ENCODE measurements at places on chromosomes 6 and 20. TPM values are rescaled to one million over a fixed set of nuclear protein-coding genes. Genes with fewer than 3 reads are reported as not detected.

- no peaks in the 10 kb centered on the region for H3K4me1 ChIP-seq
- H3K27ac ChIP-seq = no peak overlapping the region
- H3K36me3 ChIP-seq = no peaks in the 10 kb centered on the region
- no peak overlapping the region for H3K4me3 ChIP-seq
- DNase-seq = no peak
Measured at GRCh38 chr6:56604186-56604585, 38.5 kb downstream of the DST start.

DNA sequence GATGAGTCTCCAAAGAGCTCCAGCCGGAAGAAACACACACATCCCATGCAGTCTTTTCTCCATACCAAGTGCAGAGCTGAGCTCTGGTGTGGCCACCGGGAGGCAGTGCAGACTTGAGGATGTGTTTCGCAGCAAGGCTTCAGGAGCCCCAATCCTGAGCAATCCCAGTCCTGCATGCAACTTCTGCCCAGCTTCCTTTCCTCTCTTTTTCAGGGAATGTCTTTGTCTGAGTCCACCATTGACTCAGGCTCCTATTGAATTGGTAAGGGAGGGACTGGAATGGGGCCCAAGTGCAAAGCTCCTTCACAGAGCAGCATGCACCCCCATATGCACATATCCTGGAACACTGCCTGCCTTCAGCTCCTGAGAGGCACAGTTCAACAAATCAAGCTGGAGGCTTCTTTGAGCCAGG is 50.5 kb upstream of the ASIP start:
- H3K4me1 ChIP-seq = no peaks in the 10 kb centered on the region
- H3K4me3 ChIP-seq = no peak overlapping the region
- DNase-seq = peak; percentile 3
- H3K27me3 ChIP-seq = peaks cover 18% of the 10 kb centered on the region
- no peaks in the 10 kb centered on the region for H3K36me3 ChIP-seq

GRCh38 chr6:7051780-7052442 is 55.9 kb upstream of the RREB1 start:
- no peak overlapping the region for H3K27ac ChIP-seq
- H3K4me3 ChIP-seq = no peak overlapping the region
- peaks cover 59% of the 10 kb centered on the region for H3K27me3 ChIP-seq
- DNase-seq = peak; percentile 4

GRCh38 chr6:38354037-38354381 is 285.7 kb downstream of the BTBD9 start:
- H3K4me3 ChIP-seq = no peak overlapping the region
- no peaks in the 10 kb centered on the region for H3K4me1 ChIP-seq
- DNase-seq = no peak
- no peaks in the 10 kb centered on the region for H3K36me3 ChIP-seq
- H3K27me3 ChIP-seq = no peaks in the 10 kb centered on the region

DNA sequence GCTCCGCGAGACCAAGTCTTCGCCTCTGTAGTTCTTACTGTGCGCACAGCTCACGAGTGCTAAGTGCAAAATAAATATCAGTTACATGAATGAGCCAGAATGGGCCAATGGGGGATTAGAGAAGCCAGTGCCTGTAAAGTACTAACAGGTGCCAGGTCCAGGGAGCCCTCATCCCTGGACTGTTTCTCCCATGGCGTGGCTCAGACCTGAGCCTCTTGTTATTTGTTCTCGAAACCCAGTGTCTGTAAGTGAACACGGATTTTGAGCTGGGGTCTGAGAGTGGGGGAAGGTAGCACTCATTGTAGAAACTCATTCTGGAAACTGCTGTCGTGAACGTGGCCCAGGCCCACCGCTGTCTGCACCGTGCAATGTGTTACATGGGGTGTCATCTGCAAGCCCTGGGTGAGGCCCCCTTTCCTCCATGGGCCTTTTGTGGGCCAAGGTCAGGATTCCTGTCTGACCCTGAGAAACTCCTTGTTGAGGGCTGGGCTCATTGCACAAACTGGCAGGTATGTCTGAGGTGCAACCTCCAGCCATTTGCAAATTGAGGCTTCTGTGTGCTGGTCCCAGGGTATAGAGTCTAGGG is 154.7 kb downstream of the SYCP2 start:
- H3K4me1 ChIP-seq = no peaks in the 10 kb centered on the region
- H3K27ac ChIP-seq = no peak overlapping the region
- no peak for DNase-seq
- H3K36me3 ChIP-seq = no peaks in the 10 kb centered on the region
- H3K4me3 ChIP-seq = no peak overlapping the region

DNA sequence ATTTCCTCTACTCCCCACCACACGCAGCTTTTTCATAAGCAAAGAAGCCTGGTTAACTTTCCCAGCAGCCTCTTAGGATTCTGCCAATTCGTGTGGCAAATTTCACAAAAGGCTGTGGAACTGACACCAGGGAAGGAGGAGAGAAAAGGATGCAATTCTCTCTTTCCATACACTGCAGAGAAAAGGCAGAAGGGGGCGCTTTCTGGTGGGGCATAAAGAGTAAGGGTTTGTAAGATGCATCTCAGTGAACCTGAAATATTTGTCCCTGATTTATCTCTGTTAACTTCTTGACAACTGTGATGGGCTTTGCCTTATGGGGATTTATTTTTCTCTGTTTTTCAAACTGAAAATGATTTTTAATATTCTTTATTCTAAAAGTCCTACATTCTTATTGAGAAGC is 45.5 kb upstream of the GLP1R start:
- DNase-seq = no peak
- H3K36me3 ChIP-seq = no peaks in the 10 kb centered on the region
- no peaks in the 10 kb centered on the region for H3K4me1 ChIP-seq
- no peak overlapping the region for H3K27ac ChIP-seq

- H3K27ac ChIP-seq = peak overlapping the region; percentile 55
- no peak overlapping the region for H3K4me3 ChIP-seq
- DNase-seq = no peak
- peaks cover 35% of the 10 kb centered on the region for H3K4me1 ChIP-seq
Measured at GRCh38 chr20:20425823-20426654, 58.1 kb downstream of the INSM1 start.

GRCh38 chr6:39495640-39496039 is 173.1 kb upstream of the KCNK16 start:
- H3K27ac ChIP-seq = no peak overlapping the region
- no peak for DNase-seq
- no peaks in the 10 kb centered on the region for H3K4me1 ChIP-seq
- H3K4me3 ChIP-seq = no peak overlapping the region

GRCh38 chr6:128857806-128858205 is 25.1 kb upstream of the LAMA2 start:
- no peaks in the 10 kb centered on the region for H3K36me3 ChIP-seq
- H3K27me3 ChIP-seq = no peaks in the 10 kb centered on the region
- H3K4me3 ChIP-seq = no peak overlapping the region
- H3K27ac ChIP-seq = no peak overlapping the region
- no peak for DNase-seq

- H3K27ac ChIP-seq = no peak overlapping the region
- no peak for DNase-seq
- H3K27me3 ChIP-seq = peaks cover 7% of the 10 kb centered on the region
- no peak overlapping the region for H3K4me3 ChIP-seq
Measured at GRCh38 chr6:132590362-132590761, 821 bp upstream of the TAAR5 start.

GRCh38 chr20:60803335-60804055 is 448.6 kb upstream of the CDH4 start:
- no peak overlapping the region for H3K4me3 ChIP-seq
- no peaks in the 10 kb centered on the region for H3K36me3 ChIP-seq
- no peaks in the 10 kb centered on the region for H3K4me1 ChIP-seq
- no peaks in the 10 kb centered on the region for H3K27me3 ChIP-seq
- no peak overlapping the region for H3K27ac ChIP-seq

GRCh38 chr20:53738039-53738944 is 144.7 kb upstream of the ZNF217 start:
- H3K27me3 ChIP-seq = no peaks in the 10 kb centered on the region
- no peak overlapping the region for H3K27ac ChIP-seq
- no peak overlapping the region for H3K4me3 ChIP-seq
- DNase-seq = no peak

DNA sequence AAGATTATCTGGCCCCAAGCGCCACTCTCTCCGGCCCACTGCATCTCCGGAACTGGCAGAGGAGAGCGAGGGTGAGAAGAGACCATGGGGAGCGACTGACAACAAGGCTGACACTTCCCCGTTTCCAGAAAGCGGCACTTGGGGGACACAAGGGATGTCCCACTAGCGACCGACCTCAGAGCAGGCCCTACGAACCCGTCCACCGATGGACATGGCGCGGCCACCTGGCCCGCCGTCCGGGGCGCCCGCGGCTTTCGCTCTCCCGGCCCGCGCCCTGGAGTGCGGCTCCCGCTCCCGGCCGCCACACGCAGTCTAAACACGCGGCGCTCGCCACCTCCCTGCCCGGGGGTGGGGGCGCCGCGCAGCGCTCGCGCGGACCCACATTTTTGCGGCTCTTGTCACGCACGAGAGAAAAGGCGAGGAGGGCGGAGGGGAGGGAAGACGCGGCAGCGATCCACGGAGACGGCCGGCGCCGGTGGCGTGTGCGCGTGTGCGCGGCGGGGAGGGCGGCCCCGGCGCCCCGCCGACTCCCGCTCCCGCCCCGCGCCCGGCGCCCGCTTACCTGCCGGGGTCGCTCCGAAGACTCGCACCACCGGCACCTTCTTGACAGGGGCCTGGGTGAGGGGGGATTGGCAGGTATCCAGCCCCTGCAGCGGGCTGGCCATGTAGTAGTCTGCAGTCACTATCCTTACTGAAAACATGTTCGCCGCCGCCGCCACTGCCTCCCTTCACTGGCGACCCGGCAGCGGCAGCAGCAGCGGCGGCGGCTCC is 645 bp downstream of the REV3L start:
- peaks cover 3% of the 10 kb centered on the region for H3K36me3 ChIP-seq
- H3K4me1 ChIP-seq = peaks cover 53% of the 10 kb centered on the region
- H3K27ac ChIP-seq = peak overlapping the region; percentile 83
- H3K27me3 ChIP-seq = no peaks in the 10 kb centered on the region

DNA sequence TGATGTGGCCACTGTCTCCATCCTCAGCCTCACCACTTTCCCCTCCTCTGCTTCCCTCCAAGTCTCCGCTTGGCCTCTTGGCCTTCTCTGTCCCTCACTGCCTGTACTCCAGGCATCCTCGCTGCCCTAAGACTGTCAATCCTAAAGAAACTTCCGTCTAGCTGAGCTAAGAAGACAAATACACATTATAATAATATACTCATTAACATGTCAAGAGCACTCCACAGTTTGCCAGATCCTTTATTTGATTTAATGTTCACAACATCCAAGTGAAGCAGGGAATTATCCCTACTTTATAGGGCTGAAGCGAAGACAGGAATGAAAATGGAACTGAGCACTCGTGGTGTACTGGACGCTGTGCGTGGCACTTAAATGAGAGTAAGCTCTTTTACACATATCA is 72.4 kb upstream of the SLC22A23 start:
- no peak overlapping the region for H3K27ac ChIP-seq
- H3K4me1 ChIP-seq = no peaks in the 10 kb centered on the region
- H3K4me3 ChIP-seq = no peak overlapping the region
- H3K27me3 ChIP-seq = no peaks in the 10 kb centered on the region

GRCh38 chr6:102028176-102028575 is 634.7 kb downstream of the GRIK2 start:
- no peak overlapping the region for H3K4me3 ChIP-seq
- DNase-seq = no peak
- no peaks in the 10 kb centered on the region for H3K27me3 ChIP-seq
- no peaks in the 10 kb centered on the region for H3K4me1 ChIP-seq

GRCh38 chr20:60152792-60153191 is 194.6 kb downstream of the CDH26 start:
- no peak overlapping the region for H3K27ac ChIP-seq
- no peaks in the 10 kb centered on the region for H3K36me3 ChIP-seq
- no peak overlapping the region for H3K4me3 ChIP-seq
- no peaks in the 10 kb centered on the region for H3K4me1 ChIP-seq

- peaks cover 3% of the 10 kb centered on the region for H3K27me3 ChIP-seq
- H3K4me3 ChIP-seq = no peak overlapping the region
- no peak for DNase-seq
- H3K36me3 ChIP-seq = no peaks in the 10 kb centered on the region
- no peak overlapping the region for H3K27ac ChIP-seq
Measured at GRCh38 chr6:39698789-39699188, 26.4 kb downstream of the KIF6 start.

Gene RAB32
- 1.3 TPM for total RNA-seq

Gene SYCP2
- total RNA-seq = 4.8 TPM

Gene ADNP
- 77.4 TPM for total RNA-seq

Gene CDSN
- not detected for total RNA-seq

All from activated T-helper 1 cell treated with anti-CD3 and anti-CD28 coated beads, Interleukin-12 subunit alpha, Interleukin-12 subunit beta, Interleukin-2, Interleukin-4 antibody, amounts not matched to agents 30 ng/mL and 10 ng/mL and 1 ng/mL, durations not matched to agents 14 hours and 24 hours and 36 hours (primary cell).